CD4-positive, alpha-beta T cell treated with Interleukin-17A for 4 hours (primary cell): ENCODE measurements at places on chromosomes 1 and 21.
A peak's percentile ranks its signal among the peaks of the same experiment; 100 is the strongest.

- no peak for DNase-seq
These were observed 547.2 kb downstream of the PLPP3 start for GRCh38 chr1:56032096-56032676.

DNA sequence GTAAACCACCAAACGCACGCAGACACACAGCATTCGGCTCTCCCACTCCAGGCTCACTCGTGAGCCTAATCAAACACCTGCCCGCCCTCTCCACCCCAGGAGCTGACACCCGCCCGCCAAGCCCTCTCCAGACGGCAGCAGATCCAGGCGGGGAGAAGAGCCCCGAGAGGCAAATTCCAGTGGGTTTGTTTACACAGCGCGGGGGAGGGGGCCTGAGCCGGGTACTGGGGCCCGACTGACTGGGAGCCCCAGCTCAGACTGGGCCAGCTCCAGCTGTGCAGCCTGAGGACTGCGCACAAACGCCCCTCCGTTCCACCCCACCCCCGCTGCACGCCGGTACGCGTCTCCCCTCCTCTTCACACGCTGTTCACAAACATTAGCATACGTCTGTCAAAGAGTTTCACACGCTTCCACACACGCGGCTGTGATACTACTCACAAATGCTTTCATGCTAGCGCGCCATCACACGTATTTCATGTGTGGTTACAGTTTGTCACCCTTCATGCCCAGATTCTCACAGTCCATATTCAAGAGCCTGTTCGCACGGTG lies 1.0 kb upstream of the EFNA1 start:
- DNase-seq, result peak; percentile 52

- no peak for DNase-seq
These were observed 7.4 kb downstream of the KCNE1 start for GRCh38 chr21:34504595-34504994.

GRCh38 chr1:33819913-33820311 lies 44.0 kb upstream of the HMGB4 start:
- DNase-seq, result no peak

GRCh38 chr1:6989212-6990159 lies 204.2 kb downstream of the CAMTA1 start:
- no peak for DNase-seq

DNA sequence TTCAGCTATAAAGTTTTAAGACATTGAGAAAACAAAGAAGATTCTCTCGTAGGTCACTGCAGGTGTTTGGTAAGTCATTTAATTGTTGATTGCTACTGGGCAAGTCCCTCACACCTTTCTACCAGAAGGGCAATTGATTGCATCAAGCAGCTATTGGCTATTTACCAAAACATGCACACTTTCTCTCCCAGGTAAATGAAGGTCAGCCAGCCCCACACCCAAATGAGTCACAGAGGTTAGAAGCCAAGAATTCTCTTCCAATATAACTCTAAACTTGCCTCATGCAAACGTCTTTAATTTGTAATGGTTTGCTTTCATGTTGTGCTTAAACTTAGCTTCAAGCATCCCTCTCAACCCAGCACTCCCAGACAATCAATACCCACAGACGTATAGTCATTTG lies 475.3 kb upstream of the ADGRL2 start:
- no peak for DNase-seq
